ENCODE measurements at places on chromosomes 4 and X. TPM values are rescaled to one million over a fixed set of nuclear protein-coding genes. Genes with fewer than 3 reads are reported as not detected.

Gene SERPINA7
- total RNA-seq: not detected

Gene USP26
- total RNA-seq: not detected

GRCh38 chr4:100984901-100985300 lies 362.4 kb downstream of the PPP3CA start:
- no peak for DNase-seq

- DNase-seq: no peak
Observed at GRCh38 chrX:16089086-16089485, 34.3 kb upstream of the GRPR start.

DNA sequence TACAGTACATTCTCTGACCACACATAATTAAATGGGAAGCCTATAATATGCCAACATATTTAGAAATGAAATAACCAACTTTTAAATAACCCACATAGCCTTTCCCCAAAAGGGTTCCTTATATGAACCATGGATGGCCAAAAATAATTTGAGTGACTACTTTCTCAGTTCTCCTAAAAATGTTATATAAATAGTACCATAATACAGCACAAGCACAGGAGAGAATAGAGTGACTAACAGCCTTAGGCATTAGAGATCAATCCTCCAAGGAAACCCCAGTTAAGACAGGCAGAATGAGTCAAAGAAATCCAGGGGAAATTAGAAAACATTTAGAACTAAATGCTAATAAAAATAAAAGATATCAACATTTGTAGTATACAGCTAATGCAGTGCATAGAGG lies 50.2 kb downstream of the ANKRD17 start:
- no peak for DNase-seq

- DNase-seq: no peak
Observed at GRCh38 chr4:184978211-184978610, 40.1 kb upstream of the HELT start.

GRCh38 chrX:19926095-19926494 lies 38.7 kb upstream of the SH3KBP1 start:
- DNase-seq: no peak

- no peak for DNase-seq
Observed at GRCh38 chr4:10237131-10237530, 120.5 kb upstream of the WDR1 start.
